ENCODE measurements at places on chromosomes 7 and 10. TPM values are rescaled to one million over a fixed set of nuclear protein-coding genes. Genes with fewer than 3 reads are reported as not detected.

- peak; percentile 45 for DNase-seq
Measured at GRCh38 chr7:106736508-106737201, 75.7 kb upstream of the CCDC71L start.

Gene ADCYAP1R1
- total RNA-seq = not detected

GRCh38 chr10:68239596-68240150, 7.8 kb upstream of the ATOH7 start:
- DNase-seq = no peak

Gene ADIRF
- total RNA-seq = 0.41 TPM

- DNase-seq = no peak
Measured at GRCh38 chr10:115951242-115951641, 321.8 kb downstream of the GFRA1 start.

GRCh38 chr7:47622586-47622945, 40.7 kb upstream of the TNS3 start:
- DNase-seq = no peak

DNA sequence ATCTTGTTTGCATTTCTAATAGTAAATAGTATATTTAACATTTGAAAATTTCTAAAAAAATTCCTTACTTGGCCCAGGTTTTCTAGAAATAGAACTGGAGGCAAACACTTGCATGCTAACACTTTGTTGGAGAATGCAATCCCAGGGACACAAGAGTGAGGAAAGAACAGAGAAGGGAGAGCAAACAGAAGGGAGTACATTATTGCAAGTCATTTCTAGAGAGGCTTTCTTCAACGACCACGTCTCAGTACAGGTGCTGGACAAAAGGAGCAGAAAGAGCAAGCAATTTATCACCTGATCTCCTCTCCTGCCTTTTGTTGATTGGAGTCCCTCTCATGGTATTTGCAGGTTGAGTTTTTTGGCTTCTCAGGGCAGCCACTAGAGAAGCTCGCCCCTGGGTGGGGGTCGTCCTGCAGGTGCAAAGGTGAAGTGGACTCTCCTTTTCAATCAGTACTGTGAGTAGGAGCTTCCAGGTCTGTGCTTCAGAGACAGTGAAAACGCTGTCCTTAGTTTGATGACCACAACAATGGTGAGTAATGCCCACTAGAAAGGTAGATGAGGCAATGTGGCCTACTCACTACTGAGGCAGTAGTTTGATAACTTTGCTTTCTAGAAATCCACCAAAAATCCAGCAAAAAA, 5.2 kb downstream of the CPED1 start:
- DNase-seq = no peak

DNA sequence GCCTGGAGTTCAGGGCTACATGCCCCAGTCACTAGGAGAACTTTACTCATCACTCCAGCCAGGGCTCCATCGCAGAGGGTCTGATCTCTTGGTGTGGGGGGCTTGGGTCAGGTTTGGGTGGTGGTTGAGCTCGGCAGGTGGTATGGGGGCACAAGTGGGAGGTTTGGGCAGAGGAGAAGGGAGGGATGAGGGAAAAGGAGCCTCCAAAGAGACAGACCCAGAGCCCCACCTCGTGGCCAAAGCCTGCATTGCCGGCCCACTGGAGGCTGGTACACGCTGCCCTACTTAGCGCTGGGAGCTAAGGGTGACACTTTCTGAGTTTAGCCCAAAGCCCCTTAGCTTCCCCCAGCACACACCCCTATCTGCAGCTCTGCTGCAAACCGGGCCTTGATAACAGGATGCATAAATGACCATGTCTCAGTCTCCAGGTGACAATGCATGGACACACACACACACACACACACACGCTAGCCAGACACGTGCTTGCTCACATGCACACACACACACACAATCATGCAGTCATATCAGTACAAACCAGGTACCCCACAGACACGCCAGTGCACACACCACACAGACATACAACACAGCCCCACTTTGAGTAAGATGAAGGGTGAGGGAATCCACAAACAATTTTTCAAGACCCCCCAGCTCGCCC, 14.7 kb downstream of the LZTS2 start:
- no peak for DNase-seq

Gene PRSS37
- not detected for total RNA-seq

GRCh38 chr7:75842836-75843446, 29.3 kb upstream of the CCL24 start:
- DNase-seq = peak; percentile 23

GRCh38 chr7:158945519-158945918, 89.2 kb downstream of the DYNC2I1 start:
- no peak for DNase-seq

Gene GPR141
- total RNA-seq = not detected

Data from kidney epithelial cell (primary cell).